Activated CD4-positive, alpha-beta T cell treated with anti-CD3 and anti-CD28 coated beads for 36 hours (primary cell): ENCODE measurements at places on chromosomes 7 and 10. TPM values are rescaled to one million over a fixed set of nuclear protein-coding genes. Genes with fewer than 3 reads are reported as not detected.
A peak's percentile ranks its signal among the peaks of the same experiment; 100 is the strongest.

GRCh38 chr7:83150310-83150709 lies 12.4 kb downstream of the PCLO start:
- no peak for DNase-seq

- no peak for DNase-seq
Measured at GRCh38 chr7:47046949-47047348, 535.0 kb downstream of the TNS3 start.

- DNase-seq = no peak
Measured at GRCh38 chr7:128363261-128363721, 1.8 kb upstream of the PRRT4 start.

- no peak for DNase-seq
Measured at GRCh38 chr7:24343614-24344013, 59.6 kb downstream of the NPY start.

GRCh38 chr7:77813180-77813579 lies 14.6 kb downstream of the PHTF2 start:
- no peak for DNase-seq

Gene NKX2-3
- total RNA-seq = not detected

Gene UTF1
- total RNA-seq = not detected

- peak; percentile 0 for DNase-seq
Measured at GRCh38 chr10:132135053-132135872, 51.5 kb upstream of the DPYSL4 start.

DNA sequence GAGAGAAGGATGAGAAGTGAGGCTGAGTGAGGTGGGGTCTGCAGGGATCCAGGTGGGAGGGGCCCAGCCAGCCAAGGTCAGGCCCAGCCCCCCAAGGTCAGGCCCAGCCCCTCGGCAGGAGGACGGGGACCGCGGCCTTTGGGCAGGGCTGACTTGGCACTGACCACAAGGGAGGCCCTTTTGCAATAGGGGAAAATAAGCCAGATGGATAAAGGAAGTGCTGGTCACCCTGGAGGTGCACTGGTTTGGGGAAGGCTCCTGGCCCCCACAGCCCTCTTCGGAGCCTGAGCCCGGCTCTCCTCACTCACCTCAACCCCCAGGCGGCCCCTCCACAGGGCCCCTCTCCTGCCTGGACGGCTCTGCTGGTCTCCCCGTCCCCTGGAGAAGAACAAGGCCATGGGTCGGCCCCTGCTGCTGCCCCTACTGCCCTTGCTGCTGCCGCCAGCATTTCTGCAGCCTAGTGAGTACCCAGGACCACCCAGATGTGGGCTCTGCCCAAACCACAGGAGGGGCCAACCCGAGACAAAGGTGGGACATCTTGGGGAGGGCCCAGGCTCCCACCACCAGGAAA lies at the start of gene PILRA:
Gene PILRA (plus strand): TSS at position 227 of the 571 bp plus-strand sequence. CDS start 170 bp downstream, at position 397.
- DNase-seq = no peak

DNA sequence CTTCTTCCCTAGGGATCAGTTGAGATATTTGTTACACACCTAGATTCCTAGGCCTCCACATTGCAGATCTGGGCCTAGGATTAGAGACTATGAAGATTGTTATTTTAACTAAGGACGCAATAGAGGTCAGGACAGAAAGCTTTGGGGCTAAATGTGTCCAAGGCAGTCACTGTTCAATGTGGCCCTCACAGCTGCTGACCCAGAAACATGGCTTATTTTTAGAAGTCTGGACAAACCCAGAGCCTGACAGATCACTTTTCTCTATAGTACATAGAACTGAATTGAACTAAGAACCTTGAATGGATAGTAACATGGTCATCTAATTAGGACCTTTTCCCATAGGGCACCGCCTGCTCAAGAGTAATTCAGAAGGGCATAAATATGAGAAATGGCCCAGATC lies 146.6 kb upstream of the AUTS2 start:
- no peak for DNase-seq

Gene CNPY1
- not detected for total RNA-seq

Gene ZDHHC4
- total RNA-seq = 34.1 TPM

GRCh38 chr7:75650681-75651080 lies 88.1 kb downstream of the HIP1 start:
- no peak for DNase-seq

Gene NSMCE4A
- total RNA-seq = 56.3 TPM

DNA sequence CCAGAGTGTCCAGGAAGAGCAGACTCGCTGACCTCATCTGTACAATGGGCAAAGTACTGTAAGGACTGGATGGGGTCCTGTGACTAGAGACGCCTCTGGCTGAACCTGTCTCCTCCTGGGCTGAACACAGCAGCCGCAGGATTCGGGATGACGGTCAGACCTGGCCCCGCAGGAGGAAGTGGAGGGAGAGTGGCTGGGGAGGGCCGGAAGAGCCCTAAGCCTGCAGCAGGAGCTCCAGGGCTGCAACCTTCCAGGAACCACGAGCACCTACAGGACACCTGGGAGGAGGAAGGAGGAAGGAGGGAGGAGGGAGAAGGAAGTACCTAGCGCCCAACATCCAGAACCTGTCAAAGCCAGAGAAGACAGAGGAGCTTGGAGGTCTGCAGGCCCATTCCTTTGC lies 30.3 kb downstream of the TNRC18 start:
- DNase-seq = no peak

Gene NDUFB8
- total RNA-seq = 291 TPM

- DNase-seq = no peak
Measured at GRCh38 chr7:72268796-72269195, 143.3 kb downstream of the CALN1 start.

Gene SKAP2
- total RNA-seq = 10.4 TPM

- DNase-seq = no peak
Measured at GRCh38 chr7:54556121-54556520, 13.9 kb downstream of the VSTM2A start.

DNA sequence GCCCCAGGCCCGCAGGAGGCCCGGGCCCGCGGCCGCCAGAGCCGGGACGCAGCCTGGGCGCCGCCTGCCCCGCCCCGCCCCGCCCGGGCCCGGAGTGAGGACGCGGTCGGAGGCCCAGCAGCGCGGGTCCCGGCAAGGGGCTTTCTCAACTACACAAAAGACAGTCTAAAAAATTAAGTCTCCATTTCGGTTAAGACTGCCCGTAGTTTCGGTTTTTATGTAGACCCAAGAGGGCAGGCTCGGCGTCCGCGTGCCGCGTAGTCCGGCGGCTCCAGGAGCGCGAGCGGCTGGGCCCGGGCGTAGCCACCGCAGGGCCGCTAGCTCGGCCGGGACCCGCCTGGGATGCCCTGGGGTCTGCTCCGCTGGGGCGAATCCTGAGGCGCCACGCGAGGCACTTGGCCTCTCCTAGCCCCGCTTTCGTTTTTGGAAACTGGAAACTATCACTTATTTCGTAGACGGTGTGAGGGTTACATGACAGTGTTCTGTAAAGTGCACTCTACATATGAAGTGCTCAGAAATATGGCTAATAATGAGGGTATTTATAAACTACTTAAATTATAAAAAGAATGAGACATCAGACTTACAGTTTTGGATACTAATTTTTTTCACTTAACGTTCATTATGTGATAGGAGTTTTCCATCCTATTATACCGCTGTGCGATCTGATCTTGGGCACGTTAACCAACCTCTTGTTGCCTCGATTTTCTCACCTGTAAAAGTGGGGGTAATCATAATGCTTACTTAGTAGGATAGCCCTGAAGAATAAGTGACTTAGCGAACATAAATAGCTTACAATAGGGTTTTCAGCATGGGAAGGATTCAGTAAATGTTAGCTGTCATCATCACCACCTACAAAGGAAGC lies 573 bp downstream of the BLVRA start:
- DNase-seq = peak; percentile 64

Gene OR9A2
- total RNA-seq = not detected

Gene DYNC1I1
- total RNA-seq = not detected

- no peak for DNase-seq
Measured at GRCh38 chr7:112122144-112122543, 84.1 kb downstream of the DOCK4 start.

Gene TSPAN33
- 7.5 TPM for total RNA-seq

GRCh38 chr10:47035171-47035818 lies 124.1 kb downstream of the PTPN20 start:
- DNase-seq = no peak

DNA sequence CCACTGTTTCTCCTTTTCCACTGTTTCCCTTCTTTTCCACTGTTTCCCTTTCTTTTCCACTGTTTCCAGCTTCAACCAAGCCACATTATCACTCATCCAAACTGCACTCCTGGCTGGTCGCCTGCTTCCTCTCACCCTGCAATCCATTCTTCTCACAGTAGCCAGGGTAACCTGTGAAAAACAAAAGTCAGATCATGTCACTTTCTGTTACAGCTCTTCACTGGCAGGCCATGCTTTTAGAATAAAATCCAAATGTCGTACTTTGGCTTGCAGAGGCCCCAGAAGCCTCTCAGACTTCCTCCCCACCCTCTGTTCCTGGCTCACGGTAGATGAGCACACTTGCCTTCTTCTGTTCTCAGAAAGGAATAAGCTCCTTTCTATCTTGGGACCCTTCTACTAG lies 33.9 kb downstream of the STARD3NL start:
- DNase-seq = no peak

Gene PLPP4
- total RNA-seq = not detected

DNA sequence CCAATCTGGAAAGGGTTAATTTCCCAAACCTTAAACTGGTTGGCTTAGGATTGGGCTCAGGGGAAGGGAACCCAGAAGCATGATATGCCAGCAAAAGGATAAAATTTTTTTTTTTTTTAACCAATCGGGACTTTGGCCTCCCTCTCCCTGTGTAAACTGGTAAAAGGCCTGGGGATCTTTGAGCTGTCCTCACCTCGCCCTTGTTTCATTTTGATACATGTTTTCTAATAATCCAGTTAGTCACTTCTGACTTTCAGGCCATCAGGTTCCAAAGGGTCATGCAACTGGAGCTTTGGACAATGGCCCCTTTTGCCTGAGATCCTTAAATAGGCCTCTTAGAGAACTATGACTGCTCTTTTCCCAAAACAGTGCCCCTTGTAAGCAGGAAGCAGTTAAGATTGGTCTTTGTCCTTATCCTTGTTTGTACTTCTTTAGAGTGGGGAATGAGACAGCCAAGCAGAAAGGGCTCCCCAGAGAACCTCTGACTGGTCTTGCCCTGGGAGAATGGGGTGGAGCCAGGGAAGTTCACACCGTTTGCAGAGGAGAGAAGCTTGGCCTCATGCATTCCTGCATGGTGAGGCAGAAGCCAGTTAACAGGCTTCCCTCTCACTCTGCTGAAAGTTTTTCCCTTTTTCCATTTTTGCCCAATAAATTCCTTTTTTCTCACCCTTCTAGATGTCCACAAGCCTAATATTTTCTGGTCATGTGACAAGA lies 424.2 kb upstream of the CNTNAP2 start:
- no peak for DNase-seq

Gene ADAM12
- 1.2 TPM for total RNA-seq

Gene DNAJC9
- total RNA-seq = 36.9 TPM

Gene PKD1L1
- 0.16 TPM for total RNA-seq

Gene EBLN1
- not detected for total RNA-seq

Gene ENKUR
- not detected for total RNA-seq

DNA sequence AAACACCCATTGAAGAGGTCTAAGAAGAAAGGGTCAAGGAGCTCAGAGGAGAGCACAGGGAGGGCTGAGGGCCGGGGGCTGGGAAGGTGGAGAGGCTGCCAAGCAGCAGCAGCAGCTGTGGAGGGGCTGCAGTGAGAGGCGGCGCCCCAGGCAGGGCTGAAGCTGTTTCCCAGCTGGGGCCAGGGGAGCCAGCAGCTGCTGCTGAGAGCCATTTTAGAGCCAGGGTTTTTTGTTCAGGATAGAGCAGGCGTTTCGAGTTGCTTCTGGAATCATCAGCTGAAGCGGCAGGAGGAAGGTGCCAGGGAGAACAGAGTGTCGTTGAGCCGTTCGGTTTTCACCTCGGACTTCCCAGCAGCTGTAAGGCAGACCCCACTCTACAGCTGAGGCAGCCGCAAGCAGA lies 62.7 kb downstream of the LANCL2 start:
- no peak for DNase-seq

DNA sequence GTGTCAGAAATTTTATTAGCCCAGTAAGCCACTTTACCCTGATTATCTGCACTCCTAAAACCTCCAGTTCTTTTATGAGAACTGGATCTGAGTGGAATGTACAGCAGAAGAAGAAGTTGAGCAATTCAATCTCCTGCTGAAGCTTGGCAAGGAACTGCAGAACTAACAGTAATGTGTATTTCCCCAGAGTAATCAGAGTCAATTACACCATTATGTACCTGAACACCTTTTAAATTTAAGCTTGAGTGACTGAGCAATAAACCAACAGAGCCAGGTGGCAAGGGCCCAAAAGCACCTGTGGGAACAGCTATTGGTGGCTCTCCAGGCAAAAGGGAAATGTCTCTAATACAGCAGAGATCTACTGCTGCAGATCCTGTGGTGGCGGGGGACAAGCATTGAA lies 40.1 kb upstream of the AKR1C2 start:
- DNase-seq = no peak

DNA sequence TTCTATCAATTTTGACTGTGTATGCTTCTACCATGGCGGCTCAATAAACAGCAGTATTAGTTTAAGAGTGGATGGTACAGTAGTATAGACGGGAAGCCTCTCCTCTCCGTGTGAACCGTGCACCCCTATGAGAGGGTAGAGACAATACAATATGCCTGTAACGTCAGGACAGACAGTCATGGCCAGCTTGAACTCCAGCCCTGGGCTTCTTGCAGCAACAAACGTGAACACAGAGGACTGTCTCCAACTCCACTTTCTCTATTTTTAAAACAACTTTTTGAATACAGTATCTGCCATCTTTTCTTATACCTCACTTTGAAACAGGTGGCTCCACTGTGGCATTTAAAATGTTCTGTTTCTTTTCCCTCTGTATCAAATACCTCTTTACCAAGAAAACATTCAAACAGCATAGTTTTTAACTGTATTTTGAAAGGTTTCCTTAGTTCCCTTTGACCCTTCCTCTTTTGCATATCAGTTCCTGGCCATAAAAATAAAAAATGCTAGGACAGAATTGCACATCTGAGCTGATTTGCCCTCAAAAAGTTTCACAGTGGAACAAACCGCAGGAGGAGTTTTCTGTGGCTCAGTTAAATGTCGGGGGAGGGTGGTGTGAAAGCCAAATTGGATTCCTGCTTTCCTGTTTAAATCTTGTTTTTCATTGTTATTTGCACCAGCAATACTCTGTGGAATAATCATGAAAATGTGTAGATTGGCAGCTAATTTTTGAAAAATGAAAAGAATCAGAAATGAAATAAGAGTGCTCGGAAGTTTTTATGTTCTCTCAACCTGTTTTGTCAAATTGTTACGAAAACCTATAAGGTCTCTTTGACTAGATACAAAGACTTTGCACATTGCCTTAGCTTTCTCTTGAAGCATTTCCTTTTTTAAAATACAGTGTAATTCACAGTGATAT lies 8.0 kb downstream of the IKZF1 start:
- DNase-seq = peak; percentile 55

DNA sequence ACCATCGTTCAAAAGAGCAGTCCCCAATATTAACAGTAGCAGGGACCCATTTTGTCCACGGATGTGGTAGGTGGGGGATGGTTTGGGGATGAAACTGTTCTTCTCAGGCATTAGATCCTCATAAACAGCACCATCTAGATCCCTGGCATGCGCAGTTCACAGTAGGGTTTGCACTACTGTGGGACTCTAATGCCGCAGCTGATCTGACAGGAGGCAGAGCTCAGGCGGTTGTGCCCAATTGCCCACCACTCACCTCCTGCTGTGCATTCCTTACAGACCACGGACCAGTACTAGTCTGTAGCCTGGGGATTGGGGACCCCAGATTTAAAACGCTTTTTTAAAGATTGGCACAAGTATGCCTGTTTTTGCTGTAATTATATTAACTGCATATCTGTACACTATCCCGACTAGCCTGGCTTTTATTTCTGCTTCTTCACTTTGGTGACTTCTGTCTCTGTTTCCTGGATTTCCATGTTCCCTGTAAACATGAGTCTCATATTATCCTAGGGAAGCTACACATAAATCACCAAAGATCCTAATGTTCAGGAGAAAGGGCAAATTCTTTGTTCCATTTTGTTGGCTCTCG lies 163.3 kb upstream of the AKR1E2 start:
- DNase-seq = no peak

Gene CEP55
- 76.0 TPM for total RNA-seq
